ENCODE measurements at places on chromosomes 16 and 17. TPM values are rescaled to one million over a fixed set of nuclear protein-coding genes. Genes with fewer than 3 reads are reported as not detected.

GRCh38 chr16:49594153-49594552 lies 220.5 kb downstream of the C16orf78 start:
- H3K27ac ChIP-seq, result no peak overlapping the region
- H3K4me3 ChIP-seq, result no peak overlapping the region
- H3K36me3 ChIP-seq, result no peaks in the 10 kb centered on the region

- H3K4me3 ChIP-seq, result peak overlapping the region; percentile 22
- peak overlapping the region; percentile 80 for H3K27ac ChIP-seq
- peaks cover 34% of the 10 kb centered on the region for H3K4me1 ChIP-seq
- DNase-seq, result peak; percentile 49
- H3K27me3 ChIP-seq, result no peaks in the 10 kb centered on the region
These were observed 39.3 kb downstream of the MYO18A start for GRCh38 chr17:29140631-29141513.

DNA sequence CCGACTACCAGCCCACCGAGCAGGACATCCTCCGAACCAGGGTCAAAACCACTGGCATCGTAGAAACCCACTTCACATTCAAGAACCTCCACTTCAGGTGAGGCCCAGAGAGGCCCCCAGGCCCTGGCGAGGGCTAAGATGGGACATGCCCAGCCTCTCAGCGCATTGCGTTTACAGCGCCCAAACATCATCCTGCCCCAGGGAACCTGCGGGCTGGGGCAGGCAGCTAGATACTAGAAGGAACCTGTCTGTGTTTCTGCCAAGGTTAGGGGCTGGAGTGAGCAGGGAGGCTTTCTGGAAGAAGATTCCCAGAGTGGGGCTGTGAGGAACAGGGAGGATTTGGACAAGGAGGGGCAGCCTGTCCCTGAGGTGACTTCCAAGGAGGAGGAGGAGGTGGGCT lies 90.6 kb downstream of the AMFR start:
- H3K27ac ChIP-seq, result no peak overlapping the region
- no peak for DNase-seq
- H3K4me1 ChIP-seq, result peaks cover 2% of the 10 kb centered on the region
- no peaks in the 10 kb centered on the region for H3K27me3 ChIP-seq
- no peak overlapping the region for H3K4me3 ChIP-seq

The SRL gene
- total RNA-seq, result under 0.01 TPM

The RAB26 gene
- 0.51 TPM for total RNA-seq

The UMOD gene
- not detected for total RNA-seq

Measured in fibroblast of lung (primary cell).